NCI-H345 (cell line): ENCODE measurements at places on chromosomes 16 and 17.

- no peak for DNase-seq
Observed at GRCh38 chr17:49218941-49219913, 8.7 kb downstream of the ABI3 start.

DNA sequence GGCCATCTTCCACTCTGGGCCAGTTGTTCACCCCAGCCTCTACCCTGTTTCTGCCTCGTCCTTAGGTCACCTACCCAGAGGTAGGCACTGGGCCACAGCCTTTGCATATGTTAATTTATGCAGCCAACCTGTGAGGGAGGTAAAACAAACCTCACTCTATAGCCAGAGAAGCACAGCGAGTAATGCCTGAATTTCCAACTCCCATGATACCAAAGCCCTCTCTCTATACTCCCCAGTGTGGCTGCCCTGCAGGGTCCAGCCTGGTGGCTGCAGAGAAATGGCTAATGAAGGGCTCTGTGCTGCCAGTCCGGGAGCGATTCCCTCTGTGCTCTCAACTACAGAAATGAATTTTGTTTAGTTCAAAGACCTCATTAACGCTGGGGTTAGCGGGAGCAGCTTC, 397.0 kb upstream of the CCL2 start:
- DNase-seq, result no peak

- DNase-seq, result no peak
Observed at GRCh38 chr17:67675481-67675880, 42.3 kb upstream of the NOL11 start.

DNA sequence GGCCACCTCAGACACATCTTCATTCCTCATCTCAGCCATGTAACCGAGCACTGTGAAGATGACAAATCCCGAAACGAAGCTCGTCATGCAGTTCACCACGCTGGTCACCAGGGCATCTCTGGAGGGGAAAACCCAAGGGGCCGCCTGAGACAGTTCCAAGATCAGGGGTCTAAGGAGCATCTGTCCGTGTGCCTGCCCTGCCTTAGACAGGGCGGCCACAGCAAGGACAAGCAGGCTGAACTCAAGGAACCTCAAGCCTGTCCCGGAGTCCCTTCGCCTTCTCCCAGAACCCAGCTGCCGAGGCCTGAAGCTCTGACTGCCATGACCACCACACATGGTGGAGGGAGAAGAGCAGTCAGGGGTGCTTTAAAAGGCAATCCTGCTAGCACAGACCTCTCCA, 22.7 kb downstream of the SLC6A4 start:
- no peak for DNase-seq

DNA sequence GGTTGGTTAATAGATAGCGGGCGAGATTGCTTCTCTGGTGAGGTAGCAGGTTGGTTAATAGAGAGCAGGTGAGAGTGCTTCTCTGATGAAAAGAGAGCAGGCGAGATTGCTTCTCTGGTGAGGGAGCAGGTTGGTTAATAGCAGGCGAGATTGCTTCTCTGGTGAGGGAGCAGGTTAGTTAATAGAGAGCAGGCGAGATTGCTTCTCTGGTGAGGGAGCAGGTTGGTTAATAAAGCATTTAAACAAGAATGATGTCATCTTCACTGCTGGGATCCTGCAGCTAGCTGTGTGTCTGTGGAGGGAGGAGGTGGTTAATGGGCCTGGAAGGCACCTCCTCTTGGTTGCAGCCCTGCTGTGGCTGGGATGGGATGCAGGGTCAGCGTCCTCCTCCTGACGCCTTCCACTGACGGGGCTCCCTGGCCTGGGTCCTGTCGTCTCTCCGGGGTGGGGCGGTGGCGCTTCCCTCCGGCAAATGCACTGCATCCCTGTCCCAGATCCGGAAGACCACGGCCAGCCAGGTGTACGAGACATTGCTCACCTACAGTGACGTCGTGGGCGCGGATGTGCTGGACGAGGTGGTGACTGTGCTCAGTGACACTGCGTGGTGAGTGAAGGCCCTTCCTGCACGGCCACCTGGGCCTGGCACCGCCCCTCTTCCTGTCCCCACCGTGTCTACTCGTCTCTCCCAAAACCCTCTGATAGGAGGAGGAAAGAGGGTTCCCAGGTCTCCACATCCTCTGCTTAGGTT, 99.2 kb upstream of the ZNF750 start:
- no peak for DNase-seq

- DNase-seq, result no peak
Observed at GRCh38 chr16:61105544-61105943, 930.7 kb downstream of the CDH8 start.

- DNase-seq, result no peak
Observed at GRCh38 chr16:81528256-81528655, 83.6 kb downstream of the CMIP start.

DNA sequence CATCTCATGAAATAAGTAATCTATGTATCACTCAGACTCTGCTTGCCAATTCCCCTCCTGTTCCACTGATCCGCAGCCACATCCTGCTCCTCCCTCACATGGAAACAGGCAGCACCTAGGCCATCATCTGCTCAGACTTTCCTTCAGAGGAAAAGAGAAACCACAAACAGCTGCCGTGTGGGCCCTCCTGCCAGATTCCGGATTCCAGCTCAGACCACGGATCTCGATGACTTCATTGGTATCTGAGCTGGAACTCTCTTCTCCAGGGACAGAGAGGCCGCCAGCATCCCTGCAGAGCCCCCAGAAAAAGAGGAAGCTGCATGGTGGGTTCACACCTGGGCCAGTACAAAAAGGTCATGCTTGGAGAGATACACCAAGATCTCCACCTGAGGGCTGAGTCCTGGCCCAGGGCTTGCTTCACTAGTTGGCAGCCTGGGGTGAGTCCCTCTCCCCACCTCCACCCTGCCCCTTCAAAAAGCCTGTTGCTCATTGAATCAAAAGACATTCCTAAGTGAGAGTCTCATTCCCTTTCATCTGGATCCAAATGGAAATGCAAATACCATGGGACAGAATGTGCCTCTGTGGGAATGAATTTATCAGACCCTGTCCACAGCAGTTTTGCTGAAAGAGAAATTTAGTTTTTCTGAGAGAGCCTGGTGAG, 47.2 kb downstream of the HOXB1 start:
- no peak for DNase-seq

GRCh38 chr17:17416007-17416399, 60.8 kb upstream of the MED9 start:
- DNase-seq, result peak; percentile 68

DNA sequence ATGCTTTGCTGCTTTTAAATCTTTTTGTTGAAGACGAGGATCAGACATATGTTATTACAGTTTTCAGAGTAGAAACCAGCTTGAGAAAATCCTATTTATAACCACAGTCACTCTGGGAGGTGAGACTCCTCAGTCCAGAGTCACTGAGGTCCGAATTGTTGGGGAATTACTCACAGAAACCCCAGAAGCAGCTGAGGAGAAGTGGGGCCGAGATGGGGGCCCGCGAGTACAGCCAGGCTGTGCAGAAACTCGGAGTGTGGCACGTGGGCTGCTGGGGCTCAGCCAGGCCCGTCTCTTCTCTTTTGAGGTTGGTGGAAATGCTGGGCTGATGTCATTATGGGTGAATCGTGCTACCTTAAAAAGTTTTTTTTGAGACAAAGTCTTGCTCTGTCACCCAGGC, 14.4 kb upstream of the GNG13 start:
- DNase-seq, result no peak

DNA sequence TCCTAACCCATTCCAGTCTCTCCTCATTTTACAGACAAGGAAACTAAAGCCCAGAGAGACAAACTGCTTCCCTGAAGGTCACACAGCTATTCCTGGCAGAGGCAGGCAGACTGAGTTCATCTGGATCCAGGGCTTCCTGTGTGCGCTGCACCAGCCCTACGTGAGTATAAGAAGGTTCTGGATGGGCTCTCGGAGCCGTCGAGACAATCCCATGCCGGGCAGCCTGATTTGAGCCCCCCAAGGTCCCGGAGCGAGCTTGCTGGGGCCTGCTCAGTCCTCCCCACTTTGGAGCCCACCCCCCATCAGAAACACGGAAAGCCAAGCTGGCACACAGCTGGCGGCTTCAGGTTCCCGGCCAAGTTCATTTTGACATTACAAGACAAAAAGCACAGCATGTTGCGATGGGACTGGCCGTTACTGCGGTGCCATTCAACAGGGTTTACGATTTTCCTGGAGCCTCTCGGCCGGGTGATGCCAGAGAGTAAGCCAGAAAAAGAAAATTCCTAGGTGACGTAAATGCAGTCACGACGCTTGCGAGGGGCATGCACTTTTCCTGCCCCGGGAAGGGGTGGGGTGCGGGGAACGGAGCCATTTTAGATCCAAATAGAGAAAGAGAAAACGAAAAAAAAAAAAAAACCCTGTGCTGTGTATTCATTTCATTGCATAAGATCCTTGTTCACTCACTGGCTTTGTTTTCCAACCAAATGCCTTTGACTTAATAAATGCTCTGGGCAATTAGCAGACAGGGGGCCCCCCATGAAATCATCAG, 167.1 kb upstream of the FOXF1 start:
- no peak for DNase-seq

- DNase-seq, result no peak
Observed at GRCh38 chr17:8234361-8235270, 13.2 kb downstream of the CTC1 start.

GRCh38 chr17:62847426-62847825, 39.3 kb upstream of the MARCHF10 start:
- DNase-seq, result no peak

GRCh38 chr16:86371083-86371803, 139.1 kb upstream of the FOXF1 start:
- no peak for DNase-seq

DNA sequence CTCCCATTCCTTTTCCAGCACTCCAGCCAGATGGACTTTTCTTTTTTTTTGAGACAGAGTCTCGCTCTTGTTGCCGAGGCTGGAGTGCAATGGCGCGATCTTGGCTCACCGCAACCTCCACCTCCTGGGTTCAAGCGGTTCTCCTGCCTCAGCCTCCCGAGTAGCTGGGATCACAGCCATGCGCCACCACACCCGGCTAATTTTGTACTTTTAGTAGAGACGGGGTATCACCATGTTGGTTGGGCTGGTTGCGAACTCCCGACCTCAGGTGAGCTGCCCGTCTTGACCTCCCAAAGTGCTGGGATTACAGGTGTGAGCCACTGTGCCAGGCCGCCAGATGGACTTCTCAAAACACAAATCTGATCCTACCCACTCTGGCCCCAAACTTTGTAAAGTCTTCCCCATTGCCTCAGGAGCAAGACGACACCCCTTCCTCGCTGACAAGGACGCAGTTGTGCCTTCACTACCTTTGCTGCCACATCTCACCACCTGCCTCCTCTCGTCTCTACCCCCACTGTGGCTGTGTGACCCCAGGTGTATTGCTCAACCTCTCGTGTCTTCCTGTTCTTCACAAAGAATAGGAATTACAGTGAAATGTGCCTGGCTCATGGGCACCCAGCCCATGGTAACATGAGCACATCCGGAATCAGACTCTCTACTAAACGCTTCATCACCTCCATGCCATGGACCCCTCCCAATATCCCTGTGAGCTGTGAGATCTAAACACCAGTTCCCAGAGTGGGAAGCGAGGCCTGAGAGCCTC, 3.7 kb upstream of the BANP start:
- DNase-seq, result no peak

GRCh38 chr16:89507214-89507833, 879 bp upstream of the SPG7 start:
- DNase-seq, result peak; percentile 36

DNA sequence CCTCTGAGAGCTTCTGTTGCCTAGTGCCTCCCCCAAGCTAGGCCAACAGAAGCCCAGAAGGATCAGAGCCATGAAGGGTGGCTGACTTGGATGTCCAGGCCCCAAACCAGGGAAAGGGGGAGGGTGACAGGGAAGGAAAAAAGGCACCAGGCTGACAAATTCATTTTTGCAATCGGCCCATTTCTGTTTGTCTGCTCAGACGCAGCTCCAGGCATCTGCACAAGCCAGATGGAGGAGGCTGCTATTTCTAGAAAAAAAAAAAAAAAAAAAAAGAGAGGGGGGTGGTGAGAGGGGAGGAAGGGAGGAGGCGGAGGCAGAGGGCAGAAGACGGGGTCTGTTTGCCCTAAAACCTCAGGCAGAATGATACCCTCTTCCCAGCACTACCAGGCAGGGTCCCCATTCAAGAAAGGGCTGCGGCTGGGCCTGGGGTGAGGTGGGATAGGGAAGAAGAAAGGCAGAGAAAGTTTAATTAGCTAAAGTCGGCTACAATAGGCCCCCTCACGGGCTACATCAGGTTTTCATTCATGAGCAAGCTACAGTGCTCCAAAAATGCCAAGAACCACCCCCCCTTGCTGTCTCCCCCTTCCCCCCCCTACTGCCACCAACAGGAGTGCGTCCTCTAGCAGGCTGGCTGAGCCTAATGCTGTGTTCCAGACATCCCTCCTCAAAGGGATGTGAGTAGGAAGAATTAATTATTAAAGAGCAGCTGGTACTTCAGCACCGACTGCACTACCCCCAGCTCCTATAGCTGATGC, 2.4 kb downstream of the HDAC5 start:
- no peak for DNase-seq
